ENCODE measurements at places on chromosomes 1 and 21.

GRCh38 chr1:157653494-157653873, 47.1 kb downstream of the FCRL3 start:
- DNase-seq = no peak

GRCh38 chr1:116433275-116434257, 60.5 kb downstream of the ATP1A1 start:
- DNase-seq = no peak

DNA sequence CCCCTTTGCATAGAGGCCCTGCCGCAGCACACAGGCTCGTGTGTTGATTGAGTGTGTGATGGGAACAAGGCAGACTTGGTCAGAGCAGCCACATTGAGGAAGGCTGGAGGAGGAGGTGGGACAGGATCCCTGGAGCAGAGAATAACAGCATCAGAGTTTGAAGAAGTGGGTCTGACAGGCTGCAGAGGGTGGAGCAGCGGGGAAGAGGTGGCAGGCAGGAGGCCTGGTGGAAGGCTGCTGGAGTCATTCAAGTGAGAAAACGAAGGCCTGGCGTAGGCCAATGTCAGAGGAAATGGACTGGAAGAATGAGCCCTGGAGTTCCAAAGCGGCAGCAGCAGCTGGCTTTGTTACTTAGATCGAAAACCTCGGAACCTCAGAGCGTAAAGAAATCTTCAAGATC, 115.0 kb upstream of the GRIK3 start:
- no peak for DNase-seq

- no peak for DNase-seq
These were observed 13.6 kb downstream of the ACTL8 start for GRCh38 chr1:17768651-17769241.

- DNase-seq = no peak
These were observed 95.5 kb upstream of the B3GALT2 start for GRCh38 chr1:193281894-193282293.

- DNase-seq = no peak
These were observed 38.4 kb downstream of the ATF3 start for GRCh38 chr1:212647004-212647403.

DNA sequence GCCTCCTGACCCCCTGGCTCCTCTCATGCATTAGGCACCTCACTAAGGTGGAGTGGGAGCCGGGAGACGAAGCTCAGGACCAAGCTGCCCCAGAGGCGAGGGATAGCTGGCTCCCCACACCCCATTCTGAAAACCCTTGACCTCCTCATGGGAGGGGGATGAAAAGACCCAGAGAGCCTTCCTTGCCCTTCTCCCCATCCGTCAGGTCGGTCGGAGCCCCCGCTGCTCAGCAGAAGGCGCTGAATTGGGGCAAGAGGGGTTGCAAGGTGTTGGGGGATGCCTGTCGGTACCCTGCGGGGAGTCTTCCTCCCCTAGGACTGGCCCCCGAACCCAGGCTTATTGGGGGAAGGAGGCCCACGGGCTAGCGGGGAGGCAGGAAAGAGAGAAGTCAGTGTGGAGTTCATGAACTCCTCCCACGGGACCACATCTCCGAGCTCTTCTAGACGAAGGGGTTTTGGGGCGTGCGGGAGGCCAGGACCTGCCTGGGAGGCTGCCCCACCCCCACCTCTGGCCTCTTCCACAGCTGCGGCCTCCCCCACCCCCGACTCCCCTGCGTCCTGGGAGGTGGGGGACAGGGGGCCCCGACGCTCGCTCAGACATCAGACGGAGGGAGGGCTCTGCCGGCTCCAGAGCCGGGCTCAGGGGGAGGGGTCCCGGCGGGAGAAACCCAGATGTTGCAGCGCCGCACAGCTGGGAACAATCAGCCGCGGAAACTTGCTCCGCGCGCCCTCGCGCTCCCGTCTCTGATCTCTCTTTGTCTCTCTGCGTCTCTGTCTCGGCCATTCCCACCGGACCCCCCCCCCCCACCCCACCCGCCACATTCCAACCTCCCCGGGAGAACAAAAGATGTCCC, 719 bp downstream of the MFAP2 start:
- DNase-seq = no peak

- no peak for DNase-seq
These were observed 600.6 kb upstream of the B3GALT2 start for GRCh38 chr1:193787061-193787460.

GRCh38 chr1:65265296-65265650, 44.1 kb upstream of the DNAJC6 start:
- DNase-seq = no peak

DNA sequence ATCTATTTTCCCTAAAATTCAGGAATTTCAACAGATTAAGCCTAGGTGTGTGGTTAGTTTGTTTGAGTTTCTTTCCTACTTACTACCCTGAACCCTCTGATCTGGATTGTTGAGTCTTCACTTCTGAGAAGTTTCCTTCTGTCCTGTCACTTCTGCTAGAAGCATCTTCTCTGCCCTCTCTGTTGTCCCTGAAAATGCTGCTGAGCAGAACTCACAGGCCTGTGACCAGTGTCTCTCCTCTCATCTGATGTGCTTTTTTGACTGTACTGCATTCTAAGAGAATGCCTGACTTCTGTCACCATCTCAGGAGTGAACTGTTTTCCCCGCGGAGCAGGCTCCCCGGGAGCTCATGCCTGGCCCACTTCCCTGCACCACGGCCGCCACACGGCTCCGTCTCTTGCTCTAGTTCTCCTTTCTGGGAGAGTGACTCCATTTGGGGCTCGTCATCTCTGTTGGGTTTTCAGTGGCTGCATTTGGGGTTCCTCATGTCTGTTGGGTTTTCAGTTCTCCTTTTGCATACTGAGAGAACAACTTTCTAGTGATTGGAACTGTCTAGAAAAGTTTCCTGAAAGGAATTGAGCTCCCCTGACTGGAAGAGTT, 77.9 kb downstream of the POFUT2 start:
- DNase-seq = no peak

- DNase-seq = no peak
These were observed 352.6 kb upstream of the NEGR1 start for GRCh38 chr1:72634946-72635345.

DNA sequence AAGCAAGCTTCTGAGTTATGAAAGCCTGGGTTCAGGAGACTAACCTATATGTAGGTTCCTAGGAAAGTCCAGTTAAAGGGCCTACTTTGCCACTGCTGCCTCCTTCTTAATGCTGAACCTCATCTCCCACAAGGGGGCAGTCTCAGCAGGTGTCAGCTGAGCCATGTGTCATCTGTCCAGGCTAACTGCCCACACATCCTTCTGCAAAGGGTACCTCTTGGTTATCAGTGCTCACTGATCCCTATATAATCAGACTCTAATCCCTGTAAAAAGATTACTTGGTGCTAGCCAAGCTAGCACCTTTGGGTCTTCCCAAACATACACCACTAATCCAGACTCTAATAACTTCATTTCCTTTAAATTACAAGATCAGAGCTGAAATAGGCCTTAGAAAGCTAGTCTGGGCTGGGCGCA, 9.0 kb downstream of the PRDX1 start:
- peak; percentile 52 for DNase-seq

GRCh38 chr1:212437179-212437798, 4.6 kb downstream of the NENF start:
- DNase-seq = no peak

- DNase-seq = no peak
These were observed 295.5 kb upstream of the PROX1 start for GRCh38 chr1:213692321-213692720.

GRCh38 chr21:17988102-17988437, 168.9 kb upstream of the C21orf91 start:
- no peak for DNase-seq

DNA sequence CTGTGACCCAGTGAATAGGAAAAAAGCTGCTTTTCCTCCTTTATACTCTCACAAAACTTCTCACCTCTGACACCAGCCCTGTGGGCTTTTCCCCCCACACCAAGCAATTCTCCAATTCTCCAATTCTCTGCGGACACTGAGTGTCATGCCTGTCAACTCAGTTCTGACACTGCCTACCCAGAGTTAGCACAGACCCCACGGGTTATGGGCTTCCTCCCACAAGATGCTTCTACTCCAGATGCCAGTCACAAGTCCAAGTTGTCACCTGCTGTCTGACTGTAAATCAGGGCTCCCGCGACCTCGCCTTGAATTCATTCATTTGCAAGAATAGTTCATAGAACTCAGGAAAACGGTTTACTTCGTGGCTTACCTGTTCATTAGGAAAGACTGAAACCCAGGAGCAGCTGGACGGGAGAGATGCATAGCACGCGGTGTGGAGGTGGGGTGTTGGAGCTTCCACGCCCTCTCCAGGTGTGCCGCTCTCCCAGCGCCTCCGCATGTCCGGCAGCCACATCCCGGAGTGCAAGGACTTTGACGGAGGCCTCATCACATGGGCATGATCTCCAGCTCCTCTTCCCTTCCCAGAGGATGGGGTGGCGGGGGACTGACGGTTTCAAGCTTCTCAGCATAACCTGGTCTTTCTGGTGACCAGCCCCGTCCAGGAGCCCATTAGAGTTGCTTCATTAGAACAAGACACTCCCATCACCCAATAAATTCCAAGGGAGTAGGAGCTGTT, 154.7 kb downstream of the PGBD5 start:
- DNase-seq = no peak

DNA sequence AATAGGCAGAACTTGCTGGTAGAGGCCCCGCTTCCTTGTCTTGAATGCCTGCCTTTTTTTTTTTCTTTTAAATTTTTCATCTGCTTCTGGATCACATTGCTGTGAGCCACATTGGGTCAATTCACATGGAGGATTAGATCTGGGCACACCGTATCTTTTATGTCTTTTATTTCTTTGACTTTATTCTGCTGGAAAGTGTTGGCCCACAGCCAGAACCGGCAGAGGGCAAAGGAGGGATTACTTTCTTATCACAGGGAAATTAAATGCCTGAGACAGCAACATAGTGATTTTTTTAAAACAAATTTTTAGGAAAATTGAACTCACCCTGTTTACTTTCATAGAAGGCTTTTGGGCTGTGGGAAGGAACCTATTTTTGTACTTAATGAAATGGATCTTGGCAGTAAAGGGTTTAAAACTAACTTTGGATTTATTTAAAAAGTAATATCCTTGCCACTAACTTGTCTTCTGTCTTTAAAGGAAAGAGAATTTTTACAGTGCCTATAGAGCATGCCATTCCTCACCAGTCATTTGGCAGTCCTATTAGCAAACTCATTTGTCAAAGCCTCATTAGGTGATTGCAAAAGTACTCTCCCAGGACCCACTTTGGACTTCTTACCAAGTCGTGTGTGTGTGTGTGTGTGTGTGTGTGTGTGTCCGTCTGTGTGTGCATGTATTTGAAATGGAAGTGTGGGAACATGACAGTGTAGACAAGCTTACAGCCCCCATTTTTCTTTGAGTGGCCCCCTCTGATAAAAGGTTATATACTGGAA, 68.4 kb downstream of the ST6GALNAC3 start:
- no peak for DNase-seq

- DNase-seq = no peak
These were observed 38.2 kb downstream of the PAX7 start for GRCh38 chr1:18668750-18669404.

Data from activated CD8-positive, alpha-beta memory T cell treated with anti-CD3 and anti-CD28 coated beads, Interleukin-2, amount 50 U/mL, for 4 hours (primary cell).